ENCODE measurements at places on chromosomes 3 and 15.

GRCh38 chr3:14389716-14390115 is 12.7 kb upstream of the SLC6A6 start:
- DNase-seq = peak; percentile 94

- DNase-seq = no peak
Measured at GRCh38 chr3:149828390-149828789, 15.4 kb downstream of the RNF13 start.

GRCh38 chr15:51814606-51815005 is 14.8 kb upstream of the TMOD3 start:
- no peak for DNase-seq

GRCh38 chr3:186496016-186496415 is 48.2 kb downstream of the CRYGS start:
- DNase-seq = no peak

DNA sequence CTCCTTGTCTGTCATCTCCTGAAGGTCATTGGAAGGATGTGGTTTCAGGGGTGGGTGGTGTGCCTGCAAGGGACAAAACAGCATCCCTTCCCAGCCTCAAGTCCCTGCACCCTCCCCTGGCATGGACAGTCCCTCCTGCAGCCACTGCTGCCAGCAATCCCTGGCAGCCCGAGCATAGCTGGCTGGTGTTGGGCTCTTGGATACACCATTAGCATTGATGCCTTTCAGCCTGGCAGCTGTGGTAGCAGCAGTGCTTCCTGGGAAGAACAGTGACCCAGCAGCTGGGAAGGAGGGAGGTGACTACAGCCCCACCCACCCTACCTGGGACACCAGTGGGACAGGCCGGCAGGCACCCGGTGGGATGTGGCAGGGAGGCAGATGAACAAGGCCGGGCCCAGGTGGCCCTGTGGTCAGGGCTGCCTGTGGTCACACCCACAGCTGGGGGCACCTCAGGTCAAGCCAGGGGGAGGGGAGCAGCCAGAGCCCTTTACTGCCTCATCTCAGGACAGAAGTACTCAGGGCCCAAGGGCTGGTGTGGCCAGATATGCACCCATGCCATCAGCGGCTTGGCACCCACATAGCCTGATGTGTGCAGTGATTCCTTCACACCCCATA is 32.9 kb upstream of the TMEM115 start:
- no peak for DNase-seq

GRCh38 chr15:83855956-83856355 is 202.0 kb downstream of the ADAMTSL3 start:
- DNase-seq = no peak

GRCh38 chr15:40470423-40471104 is at the start of gene CHST14:
TSS of gene CHST14 (plus strand) at chr15:40470984. CDS start at chr15:40471214, 230 bp downstream.
- DNase-seq = peak; percentile 64

GRCh38 chr3:177065285-177066033 is 131.8 kb downstream of the TBL1XR1 start:
- no peak for DNase-seq

- DNase-seq = no peak
Measured at GRCh38 chr15:90862964-90863778, 5.2 kb upstream of the FURIN start.

GRCh38 chr15:64311566-64311965 is 44.4 kb downstream of the CSNK1G1 start:
- no peak for DNase-seq

Data from OCI-LY7 (cell line).